Activated naive CD4-positive, alpha-beta T cell treated with anti-CD3 and anti-CD28 coated beads, Interleukin-2, amount 50 U/mL, for 16 hours (primary cell): ENCODE measurements at places on chromosomes 12 and 14.

DNA sequence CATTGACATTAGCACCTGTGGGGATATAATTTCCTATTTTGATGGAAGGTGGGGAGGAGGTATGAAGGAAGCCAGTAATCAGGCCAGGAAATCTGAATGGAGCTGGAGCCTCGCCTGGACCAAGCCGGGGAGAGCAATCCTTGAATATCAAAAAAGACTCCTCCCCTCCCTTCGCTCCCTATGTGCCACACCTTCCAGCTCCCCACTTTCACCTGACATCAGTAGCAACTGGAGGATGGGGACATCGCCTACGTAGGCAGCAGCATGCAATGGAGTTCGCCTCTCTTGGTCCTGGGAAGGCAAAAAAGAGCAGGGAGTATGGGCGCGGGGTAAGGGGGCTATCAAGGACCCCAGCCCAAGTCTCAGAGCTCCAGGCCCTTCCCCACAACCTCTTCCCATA, 1.1 kb downstream of the ANKRD52 start:
- no peak for DNase-seq

- DNase-seq, result no peak
These were observed 33.5 kb downstream of the A2ML1 start for GRCh38 chr12:8855891-8856290.

DNA sequence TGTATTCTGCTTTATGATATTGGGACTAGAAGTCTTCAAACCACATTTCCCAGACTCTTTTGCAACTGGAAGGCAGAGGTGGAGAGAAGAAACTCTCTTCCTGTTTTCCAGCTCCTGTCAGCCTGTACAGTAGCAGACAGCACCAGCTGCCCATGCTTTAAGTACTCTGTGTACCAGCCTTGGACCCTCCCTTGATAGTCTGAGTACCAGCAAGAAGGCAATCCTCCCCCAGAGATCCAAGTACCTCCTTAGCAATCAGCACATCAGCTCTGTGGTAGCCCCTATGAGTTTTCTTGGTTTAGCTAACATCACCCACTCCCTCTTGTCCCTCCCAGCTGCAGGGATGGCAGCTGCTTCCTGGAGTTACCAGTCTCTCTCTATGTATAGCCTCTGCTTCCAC, 56.3 kb downstream of the STXBP6 start:
- no peak for DNase-seq

GRCh38 chr12:64332296-64332695, 58.3 kb downstream of the C12orf56 start:
- DNase-seq, result no peak

GRCh38 chr12:78210894-78211302, 380.2 kb downstream of the NAV3 start:
- no peak for DNase-seq

GRCh38 chr14:24481622-24482324, 26.3 kb downstream of the CMA1 start:
- DNase-seq, result peak; percentile 58

- no peak for DNase-seq
These were observed 437.3 kb downstream of the MED13L start for GRCh38 chr12:115840159-115840558.

DNA sequence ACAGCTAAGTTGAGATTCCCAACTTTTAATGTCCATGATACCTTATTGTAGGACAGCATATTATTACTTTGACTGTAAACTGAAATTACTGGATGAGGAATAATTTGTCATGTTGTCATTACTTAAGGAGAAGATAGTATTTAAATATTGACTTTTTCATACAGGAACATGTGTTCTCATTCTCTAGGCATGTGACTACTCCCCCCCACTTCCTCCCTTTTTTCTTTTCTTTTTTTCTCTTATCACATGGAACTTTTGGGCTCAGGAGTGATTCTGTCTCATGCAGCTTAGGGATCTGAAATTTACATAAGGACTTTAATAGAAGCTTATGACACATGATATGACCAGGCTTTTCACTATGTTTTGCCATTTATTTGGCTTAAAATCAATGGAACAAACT, 127.7 kb upstream of the SLCO1C1 start:
- no peak for DNase-seq

- DNase-seq, result peak; percentile 48
These were observed 250.9 kb upstream of the OR4E1 start for GRCh38 chr14:21924479-21924878.

DNA sequence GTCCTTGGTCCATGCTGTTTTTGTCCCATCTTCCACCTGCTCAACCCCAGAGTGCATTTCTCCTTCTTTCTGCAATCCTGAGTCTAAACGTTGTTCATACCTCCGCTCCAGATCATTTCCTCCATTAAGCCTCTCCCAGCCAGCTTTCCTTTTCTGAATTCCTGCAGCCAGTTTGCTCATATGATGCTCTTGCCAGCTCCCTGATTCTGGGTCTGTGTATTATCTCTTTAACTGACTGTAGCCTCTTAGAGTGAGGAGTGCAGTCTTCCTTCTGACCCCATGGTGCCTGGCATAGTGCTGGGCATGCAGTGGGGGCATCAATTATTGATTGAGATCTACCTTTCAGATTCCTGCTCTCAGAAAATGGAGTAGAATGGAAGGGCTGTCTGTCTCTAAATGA, 11.5 kb upstream of the TBPL2 start:
- no peak for DNase-seq

GRCh38 chr12:121537814-121538698, 42.8 kb downstream of the KDM2B start:
- peak; percentile 39 for DNase-seq

DNA sequence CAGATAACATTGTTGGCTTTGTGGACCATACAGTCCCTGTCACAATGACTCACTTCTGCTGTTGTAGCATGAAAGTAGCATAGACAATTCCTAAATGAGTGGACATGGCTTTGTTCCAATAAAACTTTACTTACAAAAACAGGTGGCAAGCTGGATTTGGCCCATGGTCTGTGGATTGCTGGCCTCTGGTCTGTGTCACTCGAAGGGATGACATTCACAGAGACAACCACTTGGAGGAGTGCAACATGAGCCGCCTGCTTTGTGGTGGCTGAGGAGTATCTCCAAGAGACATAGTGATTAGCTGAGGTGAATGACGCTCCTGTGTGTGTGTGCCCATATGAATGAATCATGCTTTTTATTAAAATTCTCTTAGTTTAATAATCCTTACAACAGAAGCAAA, 81.3 kb upstream of the NRXN3 start:
- DNase-seq, result no peak

DNA sequence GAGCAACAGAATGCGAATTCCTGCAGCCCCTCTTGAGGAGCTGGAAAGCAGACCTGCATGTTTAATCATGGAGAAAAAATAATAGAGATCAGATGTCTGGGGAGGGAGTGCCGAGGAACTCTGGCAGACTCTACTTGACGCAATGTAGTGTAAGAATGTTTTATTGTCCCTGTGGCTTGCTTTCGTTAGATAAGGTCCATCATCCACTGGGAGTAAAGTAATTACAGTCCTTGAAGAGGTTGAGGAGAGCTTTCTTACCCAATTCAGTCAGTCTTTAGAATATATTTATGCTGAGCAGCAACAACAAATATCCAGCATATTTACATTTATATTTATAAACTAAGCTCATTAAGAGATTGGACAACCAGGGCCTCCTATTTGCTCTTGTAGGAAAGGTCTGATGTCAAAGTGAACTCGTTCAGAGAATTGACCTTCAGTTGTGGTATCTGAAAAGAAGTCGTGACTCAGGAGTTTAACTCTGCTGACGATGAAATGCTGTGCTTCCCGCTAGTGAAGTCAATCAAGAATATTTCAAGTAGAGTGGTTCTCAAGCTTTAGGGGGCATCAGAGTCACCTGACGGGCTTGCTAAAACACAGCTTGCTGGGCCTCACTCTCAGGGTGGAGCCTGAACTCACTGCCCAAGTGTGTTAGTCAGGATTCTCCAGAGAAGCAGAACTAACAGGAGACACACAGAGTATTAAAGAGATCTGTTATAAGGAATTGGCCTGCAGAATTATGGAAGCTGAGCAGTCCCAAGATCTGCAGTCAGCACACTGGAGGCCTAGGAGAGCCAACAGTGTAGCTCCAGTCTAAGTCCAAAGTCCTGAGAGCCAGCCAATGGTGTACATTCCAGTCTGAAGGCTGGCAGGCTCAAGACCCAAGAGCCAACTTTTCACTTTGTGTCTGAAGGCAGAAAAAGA, 139.3 kb upstream of the LMNTD1 start:
- no peak for DNase-seq

DNA sequence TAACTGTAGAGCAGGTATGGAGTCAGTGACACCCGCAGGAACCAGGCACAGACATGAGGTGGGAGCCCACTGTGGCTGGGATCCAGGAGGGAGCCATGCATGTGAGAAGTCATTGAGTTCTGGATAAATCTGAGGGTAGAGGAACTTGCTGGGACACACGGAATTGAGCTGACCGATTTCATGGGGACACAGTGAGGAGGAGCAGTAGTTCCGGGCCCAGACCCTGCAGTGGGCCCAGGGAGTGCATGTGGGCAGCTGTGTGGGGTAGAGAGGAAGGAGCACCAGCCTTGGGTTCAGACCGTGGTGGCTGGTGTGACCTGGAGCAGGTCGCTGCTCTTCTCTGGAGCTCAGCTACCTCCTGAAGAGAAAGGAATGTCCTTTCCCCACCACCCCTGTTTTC, 8.4 kb downstream of the SERPINA3 start:
- no peak for DNase-seq

GRCh38 chr14:64201296-64201695, 92.9 kb downstream of the ESR2 start:
- DNase-seq, result no peak

DNA sequence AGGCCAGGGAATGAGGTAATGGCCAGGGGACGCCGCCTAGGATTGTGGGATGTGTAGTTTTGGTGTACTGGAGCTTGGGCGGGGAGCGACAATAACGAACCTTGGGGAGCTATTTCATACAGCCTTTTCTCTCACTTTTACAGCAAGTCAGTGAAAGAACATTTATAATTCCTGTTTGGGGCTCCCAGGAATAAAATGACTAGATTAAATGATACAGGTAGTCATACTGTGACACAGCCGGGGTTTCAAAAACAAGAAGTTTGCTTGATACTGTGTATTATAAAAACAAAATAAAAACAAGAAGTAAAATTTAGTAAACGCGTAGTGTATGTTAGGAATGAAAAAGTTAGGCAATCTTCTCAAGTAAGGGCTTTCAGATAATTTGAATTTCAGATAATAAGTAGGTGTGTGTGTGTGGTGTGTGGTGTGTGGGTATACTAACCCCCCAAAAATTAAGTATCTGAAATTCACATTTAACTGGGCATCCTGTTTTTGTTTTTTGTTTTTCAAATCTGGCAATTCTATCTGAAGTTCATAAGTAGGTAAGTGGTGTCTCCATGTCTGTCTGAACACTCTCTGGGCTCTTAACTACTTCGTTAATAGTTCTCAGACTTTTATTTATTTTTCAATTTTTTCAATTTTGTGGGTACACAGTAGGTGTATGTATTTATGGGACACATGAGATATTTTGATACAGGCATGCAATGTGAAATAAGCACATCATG, 458 bp upstream of the DCTN2 start:
- no peak for DNase-seq

DNA sequence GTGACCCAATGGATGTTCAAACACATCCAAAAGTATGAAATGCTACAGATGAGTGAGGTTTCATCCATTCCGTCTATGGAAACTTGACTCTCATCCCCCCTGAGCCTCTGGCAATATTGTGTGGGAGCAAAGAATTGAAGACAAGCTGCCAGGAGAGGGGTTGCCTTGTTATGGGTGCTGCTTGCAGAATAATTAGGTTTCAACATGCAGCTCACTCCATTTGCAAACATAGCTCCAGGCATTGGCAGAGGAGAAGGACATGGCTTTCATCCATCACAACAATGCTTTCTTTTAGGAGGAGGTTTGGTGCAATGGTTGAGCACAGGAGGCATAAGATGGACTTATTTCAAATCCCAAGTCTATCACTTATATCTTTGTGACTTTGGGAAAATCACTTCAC, 220.7 kb upstream of the SRRM4 start:
- no peak for DNase-seq

DNA sequence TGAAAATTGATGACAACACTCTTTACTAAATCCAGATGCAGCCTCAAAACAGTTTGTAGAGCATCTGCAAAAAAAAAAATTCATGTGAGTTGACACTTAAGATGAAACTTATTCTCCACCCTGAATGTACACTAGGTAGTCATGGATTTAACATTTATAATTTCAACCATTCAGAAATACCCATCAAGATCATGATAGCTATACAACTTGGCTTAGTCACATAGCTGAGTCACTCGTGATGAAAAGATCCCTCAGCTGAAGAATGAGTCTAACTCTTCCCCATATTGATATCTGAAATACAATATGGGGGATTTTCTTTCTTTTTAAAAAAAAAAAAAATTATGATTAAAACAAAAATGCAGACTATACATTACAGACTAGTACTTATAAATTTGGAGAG, 104.8 kb upstream of the PLEKHG7 start:
- DNase-seq, result no peak

DNA sequence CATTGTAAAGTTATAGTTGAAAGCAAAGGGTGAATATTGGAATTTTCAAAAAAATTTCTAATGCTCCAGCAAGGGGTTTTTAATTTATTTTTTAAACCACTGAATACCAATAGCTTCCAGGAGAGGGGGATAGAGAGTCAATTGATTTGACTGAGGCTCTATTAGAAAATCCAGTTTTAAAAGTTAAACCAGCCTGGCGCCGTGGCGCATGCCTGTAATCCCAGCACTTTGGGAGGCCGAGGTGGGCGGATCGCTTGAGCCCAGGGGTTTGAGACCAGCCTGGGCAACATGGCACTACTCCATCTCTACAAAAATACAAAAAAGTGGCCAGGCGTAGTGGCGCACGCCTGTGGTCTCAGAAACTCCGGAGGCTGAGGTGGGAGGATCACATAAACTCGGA, 150.1 kb downstream of the SLC38A4 start:
- DNase-seq, result no peak

DNA sequence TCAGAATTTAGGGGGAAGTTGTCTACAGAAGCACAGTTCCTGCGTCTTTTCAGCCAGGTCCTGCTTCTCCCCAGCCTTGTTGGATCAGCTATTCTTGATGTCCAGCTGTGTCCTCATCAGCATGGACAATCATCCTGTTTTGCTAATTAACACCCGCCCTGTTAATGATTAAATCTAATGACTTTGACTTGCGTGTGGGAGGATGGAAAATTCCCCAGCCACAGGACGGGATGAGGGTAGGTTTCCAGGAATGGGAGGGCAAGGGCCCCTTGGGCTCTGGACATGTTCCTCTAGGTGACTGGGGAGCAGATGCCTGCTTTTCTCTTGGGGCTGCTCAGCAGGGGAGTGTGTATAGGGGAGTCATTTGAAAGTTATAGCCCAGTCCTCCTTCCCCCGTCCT, 5.3 kb upstream of the PPP1R1A start:
- no peak for DNase-seq

- no peak for DNase-seq
These were observed 827.6 kb downstream of the SLC6A15 start for GRCh38 chr12:84085046-84085445.

DNA sequence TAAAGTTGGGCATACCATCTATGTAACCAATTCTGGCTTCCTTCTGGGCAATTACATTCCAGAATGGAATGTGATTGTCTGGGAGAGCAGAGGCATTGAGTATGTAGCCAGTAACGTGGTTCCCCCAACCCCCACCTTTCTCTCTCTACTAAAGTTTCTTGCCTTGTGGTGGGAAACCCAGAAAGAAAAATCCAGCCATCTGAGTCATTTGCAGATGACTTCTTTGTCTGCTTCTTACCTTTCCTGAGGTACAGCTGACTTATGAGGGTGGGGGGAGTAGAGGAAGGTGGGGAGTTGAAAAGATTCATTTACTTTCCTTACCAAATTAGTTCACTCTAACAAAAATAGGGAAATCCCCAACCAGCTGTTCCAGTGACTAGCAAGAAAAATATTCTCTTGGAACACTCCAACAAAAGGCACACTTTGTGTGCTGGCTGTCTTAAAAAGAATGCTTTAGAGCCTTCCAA, 112.1 kb upstream of the FRMD6 start:
- no peak for DNase-seq

- no peak for DNase-seq
These were observed 171.8 kb downstream of the DUSP6 start for GRCh38 chr12:89180496-89180895.
